BJ (cell line): ENCODE measurements at places on chromosomes 7 and 10.

- peak; percentile 94 for DNase-seq
Observed at GRCh38 chr10:6721964-6722615, 142.0 kb upstream of the PRKCQ start.

DNA sequence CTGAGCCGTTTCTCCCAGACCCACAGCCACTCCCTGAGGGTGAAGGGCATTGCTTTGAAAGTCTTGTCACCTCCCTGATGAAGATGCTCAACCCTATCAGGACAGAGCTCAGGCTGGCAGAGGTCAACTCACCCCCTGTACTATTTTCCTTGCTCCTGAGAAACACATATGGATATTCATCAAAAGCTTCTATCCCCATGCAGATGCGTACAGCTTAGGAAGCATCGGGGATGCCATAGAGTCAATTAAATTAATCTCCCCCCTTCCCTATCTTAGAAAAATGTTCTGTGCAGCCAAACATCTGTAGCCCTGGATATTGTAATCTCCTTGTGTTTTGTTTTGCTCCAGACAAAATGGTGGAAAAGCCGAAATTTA lies 67.2 kb downstream of the EMX2 start:
- DNase-seq, result no peak

GRCh38 chr10:70367195-70367796 lies 15.1 kb downstream of the LRRC20 start:
- peak; percentile 35 for DNase-seq

- no peak for DNase-seq
Observed at GRCh38 chr10:1197384-1197783, 141.2 kb downstream of the WDR37 start.

DNA sequence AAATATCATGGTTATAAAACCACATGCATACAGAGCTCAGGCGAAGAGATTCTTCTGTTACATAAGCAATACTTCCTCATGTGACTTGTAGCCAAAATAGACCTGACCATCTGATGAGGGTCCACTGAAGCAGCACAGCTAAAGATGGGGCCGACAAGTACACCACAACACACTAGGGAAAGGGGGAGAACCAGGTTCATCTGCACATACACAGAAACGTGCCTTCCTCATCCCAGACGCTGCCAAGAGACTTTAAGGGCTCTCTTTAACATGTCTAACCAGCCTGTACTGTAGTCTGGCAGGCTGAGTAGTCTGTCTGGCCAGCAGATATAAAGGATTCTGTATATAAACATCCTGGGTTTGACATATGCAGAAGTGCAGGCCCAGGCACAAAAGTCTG lies 30.3 kb downstream of the ERCC6 start:
- DNase-seq, result no peak

DNA sequence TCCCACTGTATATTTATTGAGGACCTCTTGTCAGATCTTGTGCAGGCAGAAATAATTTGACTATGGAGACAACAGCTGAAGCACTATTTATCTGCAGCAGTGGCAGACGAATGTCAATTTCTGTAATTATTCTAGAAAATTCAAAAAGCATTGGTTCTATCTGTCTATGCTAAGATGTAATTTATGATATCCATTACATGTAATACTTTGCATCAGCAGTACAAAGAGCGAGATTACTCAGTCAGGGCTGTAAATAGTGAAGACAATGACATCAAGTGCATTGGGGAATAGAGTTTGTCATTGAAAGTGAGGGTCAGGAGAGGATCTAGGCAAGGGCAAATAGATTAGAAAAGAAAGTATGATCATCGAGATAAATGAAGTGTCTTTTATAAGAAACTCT lies 508.2 kb downstream of the ZWINT start:
- DNase-seq, result no peak

- no peak for DNase-seq
Observed at GRCh38 chr10:82932451-82932850, 1057.5 kb downstream of the NRG3 start.

DNA sequence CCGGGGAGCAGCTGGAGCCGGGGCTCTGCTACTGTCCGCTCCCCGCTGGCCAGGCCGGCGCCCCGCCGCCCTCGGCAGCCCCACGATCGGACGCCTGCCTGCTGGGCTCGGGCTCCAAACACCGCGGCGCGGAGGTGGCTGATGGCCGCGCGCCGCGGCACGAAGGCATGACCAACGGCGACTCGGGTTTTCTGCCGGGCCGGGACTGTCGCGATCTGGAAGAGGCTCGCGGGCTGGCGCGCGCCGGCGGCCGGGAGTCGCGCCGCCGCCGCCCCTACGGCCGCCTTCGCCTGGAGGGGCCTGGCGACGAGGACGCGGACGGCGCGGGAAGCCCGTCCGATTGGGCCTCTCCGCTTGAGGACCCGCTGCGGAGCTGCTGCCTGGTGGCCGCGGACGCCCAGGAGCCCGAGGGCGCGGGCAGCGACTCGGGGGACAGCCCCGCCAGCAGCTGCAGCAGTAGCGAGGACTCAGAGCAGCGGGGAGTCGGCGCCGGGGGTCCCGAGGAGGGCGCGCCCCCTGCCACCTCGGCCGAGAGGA lies 570 bp downstream of the TBC1D12 start:
- no peak for DNase-seq

DNA sequence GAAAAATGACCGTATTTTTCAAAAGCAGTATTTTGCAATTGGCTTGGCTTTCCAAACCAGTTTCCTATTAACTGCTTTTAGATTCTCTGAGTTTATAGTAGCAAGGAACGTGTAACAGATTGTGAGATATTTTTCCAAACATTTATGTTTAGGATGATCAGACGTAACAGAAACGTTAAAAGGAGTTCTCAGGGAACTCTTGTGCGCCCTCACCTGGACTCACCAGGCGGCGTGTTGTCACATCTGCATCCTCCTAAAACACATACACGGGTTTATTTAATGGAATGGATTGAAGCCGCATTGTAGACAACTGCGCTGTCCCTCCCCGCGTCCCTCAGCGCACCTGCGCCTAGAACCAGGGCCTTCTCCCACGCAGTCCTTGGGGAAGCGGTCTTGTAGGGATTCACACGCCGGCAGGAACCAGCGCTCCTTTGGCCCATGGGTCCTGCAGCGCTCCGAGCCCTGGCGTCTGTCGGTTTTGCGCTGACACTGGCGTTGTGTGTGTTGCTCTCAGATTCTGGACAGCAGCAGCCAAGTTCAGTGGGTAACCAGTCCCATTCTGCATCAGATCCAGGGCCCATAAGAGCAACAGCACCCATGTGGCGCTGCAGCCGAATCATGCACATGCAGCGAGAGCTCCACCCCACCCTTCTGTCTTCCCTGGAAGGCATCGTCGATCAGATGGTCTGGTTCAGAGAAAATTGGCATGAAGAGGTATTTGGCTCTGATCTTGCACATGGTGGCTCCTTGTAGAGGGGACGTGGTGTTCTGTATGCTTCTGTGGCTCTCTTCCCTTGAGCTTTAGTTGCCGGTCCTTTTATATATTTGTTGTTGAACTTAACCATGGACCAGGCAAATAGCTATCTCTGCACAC lies 114.9 kb downstream of the TRRAP start:
- DNase-seq, result no peak

- DNase-seq, result no peak
Observed at GRCh38 chr7:139895141-139895829, 66.2 kb downstream of the TBXAS1 start.

GRCh38 chr7:52184006-52184703 lies 851.3 kb upstream of the POM121L12 start:
- no peak for DNase-seq

DNA sequence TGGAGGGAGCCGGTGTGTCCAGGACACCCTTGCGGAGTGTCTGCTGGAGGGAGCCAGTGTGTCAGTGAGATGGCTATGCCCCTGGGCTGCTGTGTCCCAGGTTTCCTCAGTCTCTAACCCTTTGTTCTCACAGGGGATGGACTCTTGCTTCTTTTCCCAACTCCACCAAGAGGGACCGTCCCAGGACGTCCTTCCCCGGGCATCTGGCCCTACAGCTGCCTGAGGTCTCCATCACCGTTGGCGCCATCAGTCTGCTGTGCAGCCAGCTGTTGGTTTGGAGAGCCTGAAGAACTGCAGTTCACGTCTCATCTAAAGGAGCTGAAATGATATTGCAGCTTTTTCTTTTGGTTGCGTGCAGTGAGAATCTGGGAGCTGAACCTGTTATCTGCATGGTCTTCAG lies 136.2 kb downstream of the VIPR2 start:
- DNase-seq, result no peak

- no peak for DNase-seq
Observed at GRCh38 chr7:12436896-12437535, 33.4 kb upstream of the VWDE start.

GRCh38 chr10:133249094-133249780 lies 11.6 kb downstream of the VENTX start:
- DNase-seq, result no peak

- no peak for DNase-seq
Observed at GRCh38 chr10:17431871-17432311, 22.5 kb downstream of the ST8SIA6 start.

DNA sequence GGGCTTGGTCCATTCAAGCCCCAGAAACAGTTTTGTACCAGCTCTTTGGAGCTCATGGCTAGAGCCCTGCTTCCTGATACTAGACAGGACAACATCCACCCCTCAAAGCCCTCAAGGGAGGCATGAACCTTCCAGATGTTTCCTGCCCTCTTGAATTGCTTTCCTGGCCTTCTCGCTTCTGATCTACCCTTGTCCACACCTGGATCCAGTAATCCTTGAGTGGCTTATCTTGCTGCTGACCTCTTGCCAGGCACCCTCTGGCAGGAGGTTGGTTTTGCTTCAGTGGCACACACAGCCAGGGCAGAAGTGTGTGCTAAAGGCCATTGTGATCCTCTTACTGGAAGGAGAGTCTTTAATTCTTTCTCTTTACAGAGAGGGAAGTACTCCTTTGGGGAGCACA lies 495.8 kb downstream of the PLXNA4 start:
- no peak for DNase-seq

GRCh38 chr10:25130906-25131305 lies 43.9 kb upstream of the GPR158 start:
- no peak for DNase-seq

- DNase-seq, result no peak
Observed at GRCh38 chr10:110151467-110151866, 55.9 kb upstream of the MXI1 start.

- DNase-seq, result no peak
Observed at GRCh38 chr7:101549734-101550133, 79.4 kb downstream of the MYL10 start.

- no peak for DNase-seq
Observed at GRCh38 chr10:105586451-105587098, 945.5 kb downstream of the SORCS3 start.

DNA sequence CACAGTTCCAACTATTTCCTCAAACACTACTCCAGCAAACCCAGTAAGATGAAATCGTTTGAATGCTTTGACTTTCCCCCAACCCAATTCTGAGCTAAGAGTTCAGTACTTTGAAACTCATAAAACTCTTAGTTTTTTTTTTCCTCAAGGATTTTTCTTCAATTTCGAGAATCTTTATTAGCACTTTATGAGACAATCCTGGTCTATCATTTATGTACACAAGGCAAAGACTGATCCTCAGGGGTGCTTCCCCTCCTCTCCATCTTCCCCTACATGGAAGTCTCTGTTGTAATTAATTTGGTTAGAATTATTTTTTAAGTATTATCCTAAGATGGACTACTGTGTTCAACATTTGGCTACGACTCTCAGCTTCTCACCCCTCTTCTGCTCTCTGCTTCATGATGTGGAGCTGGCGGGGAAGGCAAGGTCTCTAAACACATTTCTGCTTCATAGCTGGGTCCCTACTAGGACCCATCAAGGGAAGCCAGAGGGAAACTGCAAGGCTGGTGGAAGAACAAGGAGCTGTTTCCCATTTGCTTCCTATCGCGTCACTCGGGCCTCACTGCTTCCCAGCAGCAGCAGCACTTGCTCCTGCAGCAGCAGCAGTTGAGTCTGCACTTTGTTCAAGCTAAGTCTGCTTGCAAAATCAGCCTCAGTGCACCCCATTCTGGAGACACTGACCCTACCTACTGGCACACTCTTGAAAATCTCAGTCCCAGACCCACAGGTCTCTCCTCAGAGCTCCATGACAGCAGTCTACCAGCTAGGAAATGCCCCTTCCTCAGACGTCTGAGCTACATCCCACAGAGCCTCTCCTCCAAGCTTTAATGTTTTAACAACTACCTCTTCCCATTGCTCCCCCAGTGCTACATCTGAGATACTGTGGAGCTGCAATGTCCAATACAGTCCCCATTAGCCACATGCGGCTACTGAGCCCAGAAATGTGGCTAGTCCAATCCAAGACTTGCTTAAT lies 90.0 kb downstream of the CHCHD3 start:
- no peak for DNase-seq

- DNase-seq, result no peak
Observed at GRCh38 chr7:143408252-143408685, 387 bp downstream of the EPHA1 start.

GRCh38 chr10:3433131-3433530 lies 260.5 kb upstream of the PITRM1 start:
- DNase-seq, result no peak

DNA sequence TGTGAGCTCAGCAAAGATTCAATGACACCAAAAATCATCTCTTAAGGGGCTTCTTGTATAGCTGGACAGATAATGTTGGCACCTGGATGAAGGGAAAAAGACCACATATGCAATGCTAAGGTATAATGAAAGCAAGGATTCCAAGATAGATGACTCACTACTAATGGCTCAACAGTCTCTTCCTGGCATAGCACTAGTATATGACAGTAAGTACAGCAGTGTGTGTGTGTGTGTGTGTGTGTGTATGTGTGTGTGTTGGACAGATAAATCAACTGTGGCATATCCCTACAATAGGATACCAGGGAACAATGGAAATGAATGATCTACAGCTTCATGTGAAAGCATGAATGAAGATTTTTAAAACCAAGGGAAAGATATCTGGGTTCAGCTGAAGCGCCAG lies 257.1 kb downstream of the SFMBT2 start:
- no peak for DNase-seq

GRCh38 chr7:24152877-24153472 lies 131.0 kb upstream of the NPY start:
- DNase-seq, result no peak

GRCh38 chr7:53697913-53698312 lies 662.5 kb downstream of the POM121L12 start:
- no peak for DNase-seq

GRCh38 chr7:115971506-115971905 lies 59.1 kb downstream of the TFEC start:
- DNase-seq, result no peak

DNA sequence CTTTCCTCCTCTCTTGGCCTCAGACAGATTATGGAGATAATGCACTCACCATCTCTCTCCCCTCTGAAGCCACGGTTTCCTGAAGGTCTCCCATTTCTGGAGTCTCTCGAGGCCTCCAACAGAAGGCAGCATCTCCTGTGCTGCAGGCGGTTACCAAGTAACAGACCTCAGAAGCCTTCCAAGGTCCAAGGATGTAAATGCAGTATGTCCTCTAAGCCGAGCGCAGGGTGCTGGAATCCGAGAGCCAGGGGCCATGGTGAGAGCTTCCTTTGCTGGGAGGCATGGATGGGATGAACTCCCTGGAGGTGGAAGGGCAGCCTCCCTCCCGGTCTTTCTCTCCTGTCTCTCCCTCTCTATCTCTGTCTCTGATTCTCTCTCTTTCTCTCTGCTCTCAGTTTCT lies 79.8 kb downstream of the ADARB2 start:
- DNase-seq, result no peak
